ENCODE measurements at places on chromosomes 16 and 17.

GRCh38 chr16:74563828-74564263 is 43.1 kb downstream of the GLG1 start:
- DNase-seq, result peak; percentile 11

DNA sequence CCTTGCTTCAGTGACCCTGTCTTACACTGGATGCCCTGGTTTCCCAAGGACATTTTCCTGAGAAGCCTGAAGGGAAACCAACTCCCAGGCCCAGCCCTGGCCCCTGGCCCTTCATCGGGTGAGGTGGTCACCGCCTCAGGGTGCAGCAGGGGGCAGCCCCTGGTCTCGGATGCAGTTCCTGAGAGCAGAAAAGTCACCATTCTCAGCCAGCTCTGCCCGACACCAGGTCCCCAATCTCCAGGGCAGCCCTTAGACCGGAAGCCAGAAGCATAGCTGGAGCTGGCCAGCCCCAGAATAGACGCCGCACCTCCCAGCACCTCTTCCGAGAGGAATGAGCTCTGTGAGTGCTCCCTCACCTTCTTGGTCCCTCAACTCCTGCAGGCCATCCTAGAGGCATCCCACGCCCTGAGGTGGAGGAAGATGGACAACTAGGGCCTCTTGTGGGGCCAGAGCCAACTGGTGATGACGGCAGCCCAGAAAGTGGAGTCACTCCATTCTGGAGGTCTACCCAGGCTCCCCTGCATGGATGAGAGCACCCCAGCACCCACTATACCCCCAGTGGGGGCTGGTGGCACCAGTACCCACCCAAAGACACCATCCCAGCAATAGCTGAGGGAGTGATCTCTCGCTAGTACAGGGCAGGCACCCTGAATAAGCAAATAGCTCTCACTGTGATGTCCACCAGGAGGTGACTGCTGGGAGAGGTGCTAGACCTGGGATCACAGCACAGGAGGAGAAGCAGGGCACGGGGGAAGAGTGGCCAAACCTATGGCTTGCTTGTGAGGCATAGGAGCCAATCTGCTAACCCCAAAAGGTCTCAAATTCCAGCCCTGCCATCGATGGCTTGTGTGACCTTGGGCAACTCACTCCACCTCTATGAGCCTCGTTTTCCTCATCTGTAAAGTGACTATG is 56.2 kb downstream of the TK2 start:
- DNase-seq, result no peak

GRCh38 chr16:52068447-52069074 is 478.4 kb downstream of the TOX3 start:
- DNase-seq, result no peak

DNA sequence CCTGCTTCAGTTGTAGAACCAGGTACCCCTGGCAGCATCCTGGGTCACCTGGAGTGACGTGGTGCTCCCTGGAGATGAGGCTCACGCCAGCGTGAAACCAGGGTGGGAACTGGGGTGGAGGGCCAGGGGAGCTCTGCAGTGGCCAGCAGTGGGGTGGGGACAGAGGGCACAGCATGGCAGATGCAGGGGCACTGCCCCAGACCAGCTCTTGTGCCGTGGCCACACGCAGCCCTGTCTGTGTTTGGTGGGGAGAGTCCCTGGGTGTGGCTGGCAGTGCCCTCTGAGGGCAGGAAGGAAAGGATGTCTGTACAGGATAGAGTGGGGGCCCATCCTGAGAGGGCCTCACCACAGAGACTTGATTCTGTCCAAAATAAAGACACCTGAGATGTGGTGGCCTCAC is 24.5 kb downstream of the ZNF750 start:
- no peak for DNase-seq

DNA sequence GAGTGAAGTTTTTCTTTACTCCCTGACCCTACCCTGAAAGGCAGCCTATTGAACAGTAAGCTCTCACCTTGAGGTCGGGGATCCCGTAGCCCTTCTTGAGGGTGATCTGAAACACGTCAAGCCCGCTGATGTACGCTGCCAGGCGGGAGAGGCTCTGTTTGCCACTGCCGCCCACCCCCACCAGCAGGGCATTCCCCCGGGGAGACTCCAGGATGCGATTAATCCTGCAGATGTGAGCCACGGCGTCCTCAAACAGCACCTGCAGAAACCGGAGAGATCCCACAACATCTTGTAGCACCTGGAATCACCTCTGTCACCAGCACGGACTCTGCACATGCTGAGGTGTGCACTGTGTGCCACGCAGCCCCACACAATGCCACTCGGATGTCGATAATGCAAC is 96.8 kb downstream of the PGS1 start:
- no peak for DNase-seq

DNA sequence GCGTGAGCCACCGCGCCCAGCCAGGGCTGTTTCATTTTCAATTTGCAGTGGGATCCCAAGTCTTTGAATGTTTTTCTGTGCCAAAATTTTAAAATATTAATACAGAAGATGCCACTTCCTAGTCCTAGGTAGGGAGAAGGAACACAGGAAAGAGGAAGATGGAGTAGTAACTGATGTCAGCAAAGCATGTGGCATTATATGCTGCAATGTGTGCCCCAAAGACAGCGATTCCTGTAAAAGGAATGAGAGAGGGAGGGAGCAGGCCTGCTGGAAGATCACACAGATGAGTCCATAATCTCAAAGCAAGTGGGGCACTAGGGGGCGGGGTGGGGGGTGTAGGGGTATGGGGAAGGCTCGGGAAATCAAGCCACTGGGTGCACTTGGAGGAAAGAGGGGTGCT is 23.4 kb upstream of the SSTR2 start:
- no peak for DNase-seq

DNA sequence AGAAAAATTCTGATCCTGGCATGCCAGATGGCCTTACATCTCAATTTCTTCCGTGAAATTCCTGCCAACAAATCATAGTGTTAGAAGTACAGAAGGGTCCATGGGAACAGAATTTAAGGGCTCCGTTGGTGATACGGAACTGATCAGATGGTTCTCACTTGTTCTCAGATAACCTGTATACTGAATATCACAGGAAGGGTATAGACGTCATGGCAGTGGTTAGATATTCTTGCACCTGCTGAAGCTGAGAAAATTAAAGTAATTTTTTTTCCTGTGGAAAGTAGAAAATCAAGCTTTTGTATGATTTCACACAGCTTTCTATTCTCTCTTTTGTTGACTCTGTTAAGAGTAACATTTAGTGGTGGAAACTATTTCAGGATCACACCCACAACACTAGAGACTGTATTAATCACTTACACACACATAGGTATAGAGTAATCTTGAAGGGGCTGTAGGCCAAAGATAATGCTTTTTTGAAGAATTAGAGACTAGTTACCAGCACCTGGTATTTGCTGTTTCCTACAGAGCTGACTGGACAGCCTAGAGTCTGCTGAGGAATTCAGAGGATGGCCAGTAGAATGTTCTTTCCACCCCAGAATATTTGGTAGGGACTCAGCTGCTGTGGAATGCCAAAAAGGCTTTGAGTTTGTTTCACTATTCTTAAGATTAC is 7.5 kb downstream of the TENT4B start:
- no peak for DNase-seq

DNA sequence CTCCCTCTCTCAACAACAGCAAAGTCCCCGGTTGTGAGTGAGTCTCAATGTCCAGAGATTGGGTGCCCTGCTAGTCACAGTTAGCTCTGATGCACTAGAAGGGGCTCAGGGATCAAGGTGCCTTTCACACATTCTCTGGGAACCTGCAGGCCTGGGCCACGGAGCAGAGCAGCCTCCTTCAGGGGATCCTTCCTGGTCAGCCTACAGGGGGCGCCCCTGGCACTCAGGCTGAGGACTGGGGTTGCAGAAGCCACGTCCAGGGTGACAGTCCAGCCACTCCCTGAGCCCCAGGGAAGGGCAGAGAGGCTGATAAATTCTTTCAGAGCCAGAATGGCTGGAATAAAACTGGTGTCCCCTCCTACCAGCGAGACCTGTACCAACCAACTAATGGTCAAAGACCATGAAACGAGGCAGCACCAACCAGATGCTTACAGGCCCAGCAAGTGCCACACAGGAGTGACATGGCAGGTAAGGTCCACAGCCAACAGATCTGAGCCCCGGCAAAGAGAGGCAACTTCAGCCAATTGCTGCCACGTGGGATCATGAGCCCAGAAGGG is 43.5 kb downstream of the ST3GAL2 start:
- peak; percentile 64 for DNase-seq

DNA sequence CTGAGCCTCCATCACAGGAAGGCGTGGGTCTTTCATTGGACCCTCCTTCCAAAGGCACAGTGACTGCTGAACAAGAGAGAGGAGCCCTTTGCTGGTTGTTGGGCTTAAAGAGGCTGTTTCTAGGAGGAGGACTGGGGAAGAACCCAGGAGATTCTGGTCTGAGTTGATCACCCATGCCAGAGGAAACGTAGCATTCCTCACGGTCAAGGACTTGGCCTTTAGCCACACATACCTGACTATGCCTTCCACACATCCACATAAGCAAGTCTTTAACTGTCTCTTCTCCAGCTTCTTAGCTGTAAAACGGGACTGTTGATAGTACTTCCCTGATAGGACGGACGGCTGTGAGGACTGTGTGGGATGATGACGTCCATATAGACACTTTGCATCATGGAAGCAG is 149.8 kb upstream of the IRX3 start:
- DNase-seq, result no peak

- peak; percentile 74 for DNase-seq
These were observed 40.5 kb downstream of the MYH3 start for GRCh38 chr17:10616502-10617119.

- no peak for DNase-seq
These were observed 10.5 kb upstream of the TIMP2 start for GRCh38 chr17:78935419-78936323.
